Activated T-cell treated with anti-CD3 and anti-CD28 coated beads, Interleukin-2, amount 50 U/mL, for 4 hours (primary cell): ENCODE measurements at places on chromosomes 1 and 21. TPM values are rescaled to one million over a fixed set of nuclear protein-coding genes. Genes with fewer than 3 reads are reported as not detected.

The THBS3 gene
- total RNA-seq, result 4.1 TPM

The CYP4Z1 gene
- total RNA-seq, result not detected

The SRGAP2 gene
- 25.1 TPM for total RNA-seq

The DIRAS3 gene
- not detected for total RNA-seq

DNA sequence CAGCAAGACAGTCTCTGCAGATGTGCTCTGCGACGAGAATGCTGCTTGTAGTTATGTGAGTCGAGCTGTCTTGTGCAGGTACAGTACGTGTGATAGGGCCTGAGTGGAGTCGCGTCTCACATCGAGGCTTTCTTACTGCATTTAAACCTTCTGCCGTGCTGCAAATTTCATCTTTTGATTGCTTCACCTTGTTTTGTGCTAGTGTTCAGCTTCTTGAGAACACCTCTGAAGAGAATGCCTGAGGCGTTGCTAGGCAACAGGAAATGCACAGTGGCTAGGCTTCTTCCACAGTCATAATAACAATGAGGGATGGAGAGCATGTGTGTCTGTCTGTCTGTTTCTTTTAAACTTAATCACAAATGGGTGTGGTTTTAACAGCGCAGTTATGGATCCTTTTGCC is 52.9 kb downstream of the MRPS6 start:
- DNase-seq, result no peak

DNA sequence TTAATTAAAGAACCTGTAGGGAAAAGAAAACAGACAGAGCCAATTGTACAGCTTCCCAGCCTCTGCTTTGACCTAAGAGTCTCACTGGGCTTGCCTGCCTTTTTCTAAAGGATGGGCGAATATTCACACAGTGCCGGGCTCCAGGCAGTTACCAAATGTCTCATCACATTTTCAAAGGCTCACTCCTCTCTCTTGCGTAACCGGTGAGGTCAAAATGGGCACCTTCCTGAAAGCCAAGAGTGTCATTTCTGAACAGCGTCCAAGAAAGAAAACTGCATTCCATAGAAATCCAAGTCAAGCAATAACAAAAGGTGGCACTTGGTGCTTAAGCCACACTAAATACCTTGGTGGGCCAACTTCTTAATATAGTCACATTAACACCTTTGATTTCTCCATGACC is 710 bp upstream of the PALMD start:
- no peak for DNase-seq

DNA sequence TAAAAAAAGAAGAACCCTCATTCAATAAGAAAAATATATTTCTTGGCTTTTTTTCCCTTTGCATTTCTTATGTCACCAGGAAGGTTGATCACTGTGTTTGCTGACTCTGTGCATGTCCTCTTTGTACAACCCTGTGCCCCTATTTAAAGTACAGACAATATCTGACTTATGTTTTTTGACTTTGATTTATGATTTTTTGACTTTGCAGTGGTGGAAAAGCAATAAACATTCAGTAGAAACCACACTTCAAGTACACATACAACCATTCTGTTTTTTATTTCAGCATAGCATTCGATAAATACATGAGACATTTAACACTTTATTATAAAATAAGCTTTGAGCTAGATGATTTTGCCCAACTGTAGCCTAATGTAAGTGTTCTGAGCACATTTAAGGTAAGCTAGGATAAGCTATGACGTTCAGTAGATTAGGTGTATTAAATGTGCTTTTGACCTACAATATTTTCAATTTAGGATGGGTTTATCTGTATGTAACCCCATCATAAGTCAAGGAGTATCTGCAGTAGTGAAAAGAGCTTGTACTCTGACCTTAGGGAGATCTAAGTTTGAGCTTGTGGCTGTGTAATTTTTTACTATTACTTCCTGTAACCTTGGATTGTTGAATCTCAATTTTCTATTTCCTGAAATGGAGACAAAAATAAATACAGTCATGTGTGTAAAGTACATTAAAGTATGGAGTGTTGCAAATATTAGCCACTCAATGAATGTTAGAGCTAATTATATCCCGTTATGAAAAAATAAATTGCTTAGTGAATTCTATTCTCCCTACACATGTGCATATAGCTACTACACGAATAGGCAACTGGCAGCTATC is 1.2 kb downstream of the RNASEL start:
- no peak for DNase-seq

GRCh38 chr1:90190523-90190922 is 195.6 kb downstream of the ZNF326 start:
- no peak for DNase-seq

DNA sequence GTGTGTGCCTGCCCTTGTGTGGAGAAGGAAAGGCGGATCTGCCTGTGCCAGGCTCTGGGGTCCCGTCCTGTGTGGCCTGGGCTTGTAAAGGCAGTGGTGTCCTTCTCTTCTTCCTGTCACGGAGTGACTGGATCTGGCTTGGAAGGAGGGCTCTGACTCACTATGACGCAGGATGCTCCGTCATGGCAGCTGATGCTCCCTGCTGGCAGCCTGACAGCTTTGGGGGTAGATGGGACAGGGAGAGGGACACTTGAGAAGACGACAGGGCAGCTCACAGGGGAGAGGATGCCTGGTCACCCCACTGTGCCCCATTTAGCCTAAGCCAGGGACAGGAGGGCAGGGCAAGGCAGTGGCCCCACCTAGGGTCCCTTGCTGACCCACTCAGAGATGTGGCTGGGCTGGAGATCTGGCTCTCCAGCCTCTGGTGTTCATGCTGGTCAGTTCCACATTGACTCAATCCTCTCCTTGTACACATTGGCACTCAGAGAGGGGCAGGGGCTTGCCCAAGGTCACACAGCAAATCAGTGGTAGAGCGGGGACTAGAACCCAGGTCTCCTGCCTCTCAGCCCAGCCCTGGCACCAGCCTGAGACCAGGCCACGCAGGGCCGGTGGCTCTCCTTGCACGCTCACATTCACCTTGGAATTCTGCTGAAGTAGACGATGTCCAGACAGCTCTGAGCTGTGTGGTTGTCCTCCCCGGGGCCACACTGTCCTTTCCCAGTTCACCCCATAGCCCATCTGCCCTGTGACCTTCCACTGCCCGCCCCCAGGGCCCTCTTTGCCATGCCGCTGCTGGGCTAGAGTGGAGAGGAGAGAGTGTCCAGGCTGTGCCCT is 2.8 kb upstream of the FAM131C start:
- DNase-seq, result no peak

- DNase-seq, result no peak
Observed at GRCh38 chr1:54764922-54765561, 719 bp upstream of the PARS2 start.

DNA sequence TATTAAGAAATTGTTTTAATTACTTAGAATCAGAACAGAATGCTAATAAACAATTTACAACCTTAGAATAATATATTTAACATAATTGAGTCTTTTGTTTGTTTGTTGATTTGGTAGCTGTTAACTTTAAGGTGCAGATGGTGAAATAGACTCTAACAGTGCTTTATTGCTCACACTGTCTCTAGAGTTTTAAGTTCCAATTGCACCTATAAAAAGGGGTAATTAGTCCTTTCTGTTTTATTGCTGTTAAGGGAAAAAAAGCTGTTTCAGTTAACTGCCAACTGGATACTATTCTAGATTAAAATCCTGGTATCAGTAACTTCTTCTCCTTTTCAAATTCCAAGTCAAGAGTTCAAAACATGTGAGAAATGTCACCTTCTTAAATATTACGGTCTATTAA is 197.6 kb upstream of the TMPRSS15 start:
- no peak for DNase-seq

DNA sequence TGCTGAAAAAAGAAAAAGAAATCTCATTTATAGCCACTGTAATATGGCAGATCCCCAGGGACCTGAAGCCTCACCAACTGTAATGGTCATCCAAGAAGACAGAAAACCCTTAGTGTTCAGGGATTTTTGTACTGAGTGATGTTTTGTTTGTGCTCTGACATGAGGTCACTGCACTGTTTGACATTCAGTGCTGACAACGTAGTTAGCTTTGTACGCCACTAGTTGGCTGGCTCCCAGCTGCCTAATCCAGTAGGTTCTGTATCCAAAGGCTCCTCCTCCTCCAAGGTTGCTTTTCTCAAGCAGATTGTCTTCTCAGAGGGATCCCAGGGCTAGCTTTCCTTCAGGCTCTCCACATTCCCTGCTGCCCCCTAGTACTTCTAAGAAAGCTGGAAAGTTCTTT is 9.5 kb upstream of the YRDC start:
- DNase-seq, result no peak

DNA sequence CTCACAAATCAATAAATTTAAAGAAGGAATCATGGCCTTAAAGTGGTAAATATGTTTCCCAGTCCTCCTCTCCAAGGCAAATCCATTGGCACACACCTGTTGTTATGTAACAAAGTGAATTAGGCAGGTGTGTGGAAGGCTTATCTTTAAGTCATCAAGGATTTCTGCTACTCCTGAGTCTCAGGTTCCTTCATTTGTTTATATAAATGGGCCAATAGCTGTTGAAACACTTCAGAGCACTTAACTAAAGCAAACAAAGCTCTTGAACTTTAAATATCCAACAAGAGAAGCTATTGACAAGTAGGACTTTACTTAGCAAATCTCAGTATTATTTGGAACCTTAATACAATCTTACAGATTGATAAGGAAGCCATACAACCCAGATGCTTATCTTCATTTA is 99.3 kb upstream of the ESRRG start:
- no peak for DNase-seq

GRCh38 chr1:192632188-192632587 is 3.8 kb upstream of the RGS13 start:
- no peak for DNase-seq
